ENCODE measurements at places on chromosomes 2 and 18.

DNA sequence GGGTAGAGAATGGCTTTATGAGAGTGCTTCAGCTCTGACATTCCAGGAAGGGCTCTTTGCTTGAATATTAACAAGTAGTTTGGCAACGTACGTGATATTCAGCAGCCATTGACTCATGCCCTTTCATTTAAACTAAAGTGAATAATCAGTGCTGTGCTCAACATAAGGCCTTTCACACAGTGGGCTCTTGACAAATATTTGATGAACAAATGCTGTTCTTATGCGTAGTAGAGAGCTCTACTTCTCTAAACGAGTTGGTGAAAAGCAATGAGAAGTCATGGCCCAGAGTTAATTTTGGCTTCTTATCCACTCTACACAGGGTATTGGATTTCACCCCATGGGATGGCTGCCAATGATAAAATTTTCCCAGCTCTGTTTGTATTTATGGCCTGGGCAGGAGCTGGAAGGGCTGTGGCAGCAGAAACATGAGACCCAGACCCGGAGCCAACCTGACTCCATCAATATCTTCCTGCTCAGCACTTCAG, 338.9 kb downstream of the CCDC85A start:
- DNase-seq, result no peak

DNA sequence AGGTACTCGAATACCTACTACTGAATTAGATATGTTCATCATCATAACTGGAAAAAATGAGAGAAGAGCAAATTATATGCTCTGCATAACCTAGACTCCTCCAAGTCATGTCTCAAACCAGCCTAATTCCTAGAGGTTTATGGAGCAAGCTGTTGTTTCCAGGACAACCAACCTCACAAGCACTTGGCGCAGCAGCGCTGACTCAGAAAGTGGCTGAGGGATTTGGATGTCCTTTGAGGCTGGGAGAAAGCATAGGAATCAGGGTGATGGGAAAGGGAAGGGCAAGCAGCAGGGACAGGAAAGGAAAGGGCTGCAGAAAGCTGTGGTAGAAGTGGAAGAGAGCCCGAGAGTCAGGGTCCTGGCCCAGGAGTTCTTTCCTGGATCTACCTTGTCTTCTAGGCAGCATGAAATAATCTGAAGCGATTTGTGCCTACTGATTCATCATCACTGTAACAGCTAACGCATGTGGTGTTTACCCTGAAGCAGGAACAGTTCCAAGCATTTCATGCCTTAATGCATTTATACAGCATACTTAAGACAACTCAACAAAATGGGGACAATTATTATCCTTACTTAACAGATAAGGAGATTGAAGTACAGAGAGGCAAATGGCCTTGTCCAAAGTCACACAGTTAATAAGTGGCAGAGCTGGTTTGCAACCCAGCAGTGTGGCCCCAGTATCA, 3.7 kb downstream of the PLEK start:
- peak; percentile 55 for DNase-seq

- no peak for DNase-seq
These were observed 11.5 kb downstream of the LRRTM1 start for GRCh38 chr2:80293039-80293438.

DNA sequence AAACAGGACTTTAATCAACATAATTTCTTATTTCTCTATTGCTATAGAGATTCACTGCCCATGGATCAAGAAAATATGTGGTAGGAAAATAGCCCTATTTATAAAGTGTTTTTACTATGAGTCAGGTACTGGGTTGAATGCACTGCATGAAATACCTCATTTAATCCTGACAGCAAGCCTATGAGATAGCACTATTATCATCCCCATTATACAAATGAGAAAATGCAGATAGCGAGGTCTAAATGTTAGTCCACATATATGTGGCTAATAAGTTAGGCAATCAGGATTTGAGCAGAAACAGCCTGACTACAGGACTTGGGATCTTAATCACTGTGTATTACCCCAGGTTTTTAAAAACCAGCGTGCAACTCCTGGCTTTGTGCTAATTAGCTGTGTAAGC, 8.5 kb upstream of the LYPD1 start:
- no peak for DNase-seq

- no peak for DNase-seq
These were observed 29.6 kb downstream of the RAMP1 start for GRCh38 chr2:237889016-237889415.

- DNase-seq, result no peak
These were observed 103.8 kb upstream of the NEDD4L start for GRCh38 chr18:57940166-57940660.

DNA sequence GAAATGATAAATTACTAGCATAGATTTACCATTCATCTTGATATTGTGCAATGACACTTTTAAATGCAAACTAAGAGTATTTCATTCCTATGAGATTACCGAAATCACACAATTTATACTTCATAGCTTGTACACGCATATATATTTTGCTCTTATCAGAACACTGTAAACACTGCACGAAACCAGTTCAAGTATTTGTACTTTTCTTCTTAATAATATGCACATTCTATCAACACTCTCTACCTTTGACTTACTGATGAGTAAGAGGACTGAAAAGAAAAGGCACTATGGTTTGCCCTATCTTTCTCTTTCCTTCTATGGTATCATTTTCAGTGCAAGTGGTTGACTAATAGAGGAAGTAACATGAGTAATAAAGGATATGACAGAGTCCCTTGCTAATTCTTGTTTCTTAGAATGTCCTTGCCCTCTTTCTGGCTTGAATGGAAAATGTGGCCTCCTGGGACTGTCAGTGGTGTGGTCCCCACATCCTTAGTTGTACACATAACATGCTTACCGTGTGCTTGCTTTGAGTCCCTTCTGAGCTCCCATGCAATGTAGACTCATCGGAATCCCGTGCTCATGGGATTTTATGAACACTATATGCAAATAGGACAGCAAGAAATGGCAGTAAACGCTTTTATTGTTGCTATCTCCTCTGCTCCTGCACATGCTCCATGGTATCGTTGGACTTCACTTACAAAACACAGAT, 363.5 kb upstream of the TNP1 start:
- peak; percentile 28 for DNase-seq

DNA sequence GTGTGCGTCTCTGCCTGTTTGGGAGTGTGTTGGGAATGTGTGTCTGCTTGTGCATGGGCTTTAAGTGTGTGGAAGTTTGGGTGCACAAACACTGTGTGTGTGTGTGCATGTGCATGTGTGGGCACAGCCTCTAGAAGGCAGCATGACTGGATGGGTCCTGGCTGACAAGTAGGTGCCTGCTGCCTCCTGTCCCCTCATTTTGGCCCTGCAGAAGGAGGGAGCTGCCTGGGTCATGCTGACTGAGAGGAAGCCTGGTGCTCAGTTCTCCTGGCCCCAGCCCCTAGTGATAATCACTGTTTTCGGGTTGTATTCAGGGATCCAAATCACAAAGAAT, 34.1 kb downstream of the GLI2 start:
- no peak for DNase-seq

DNA sequence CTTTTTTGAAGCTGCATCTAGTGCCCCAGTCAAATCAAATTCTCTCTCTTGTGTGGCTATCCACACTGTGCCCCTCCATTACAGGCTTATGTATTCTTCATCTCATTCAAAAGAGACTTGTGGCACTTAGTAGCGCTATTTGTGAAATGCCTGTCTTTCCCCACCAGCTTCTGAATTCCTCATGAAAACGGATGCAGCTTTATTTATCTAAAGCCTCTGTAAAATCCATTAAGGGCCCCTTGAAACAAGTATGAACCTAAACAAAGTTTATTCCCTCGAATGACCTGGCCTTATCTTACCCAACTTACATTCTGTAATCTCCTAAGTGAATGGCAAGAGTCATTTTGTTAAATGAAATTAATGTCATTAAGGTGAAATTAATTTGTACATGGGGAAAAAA, 417.4 kb upstream of the PIK3C3 start:
- no peak for DNase-seq
